PC-3 (cell line): ENCODE measurements at places on chromosomes 16 and 17. TPM values are rescaled to one million over a fixed set of nuclear protein-coding genes. Genes with fewer than 3 reads are reported as not detected.
A peak's percentile ranks its signal among the peaks of the same experiment; 100 is the strongest.

- no peaks in the 10 kb centered on the region for H3K27me3 ChIP-seq
- DNase-seq: no peak
- H3K4me1 ChIP-seq: peaks cover 46% of the 10 kb centered on the region
- no peak within 1 kb of the TSS for H3K27ac ChIP-seq
Observed at GRCh38 chr16:8882041-8882617, at the start of gene LITAFD. Gene LITAFD, plus strand, starts transcription at chr16:8882351. Its CDS starts 2,005 bp downstream, at chr16:8884356.

DNA sequence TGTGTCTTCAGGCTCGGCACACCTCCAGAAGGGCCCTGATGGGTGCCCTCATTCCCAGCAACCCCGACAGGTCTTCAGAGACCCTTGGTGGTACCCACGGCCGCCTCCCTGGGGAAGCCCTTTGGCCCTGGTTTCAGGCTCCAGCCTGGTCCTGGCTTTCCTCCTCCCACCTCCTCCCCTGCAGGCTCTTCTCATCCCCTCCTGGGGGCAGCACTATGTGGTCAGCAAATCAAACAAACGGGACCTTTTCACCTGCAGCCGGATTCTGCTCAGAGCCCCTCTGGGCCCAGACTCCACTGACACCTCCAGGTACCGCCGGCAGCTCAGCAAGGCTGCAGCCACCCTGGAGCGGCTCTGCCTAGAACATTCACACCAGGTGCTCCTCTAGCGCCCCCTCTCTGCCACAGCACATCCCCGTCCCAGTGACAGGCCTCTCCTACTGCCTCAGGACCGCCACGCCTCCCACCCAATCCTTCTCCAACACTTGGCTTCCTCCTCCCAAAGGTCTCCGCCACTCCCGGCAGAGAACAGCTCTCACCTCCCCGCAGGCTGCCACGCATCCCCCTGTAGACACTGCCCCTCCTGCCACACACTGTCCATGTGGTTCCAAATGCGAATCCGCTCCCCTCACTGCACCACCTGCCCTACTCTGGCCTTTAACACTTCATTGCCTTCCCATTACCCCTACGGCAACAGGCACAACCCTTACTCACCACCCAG, 12.0 kb downstream of the CORO7 start:
- H3K27ac ChIP-seq: no peak overlapping the region
- peak; percentile 37 for DNase-seq
- H3K4me3 ChIP-seq: no peak overlapping the region
- H3K36me3 ChIP-seq: no peaks in the 10 kb centered on the region

- H3K36me3 ChIP-seq: peaks cover under 1% of the 10 kb centered on the region; the same call in 1 of the 2 replicates
- no peaks in the 10 kb centered on the region for H3K4me1 ChIP-seq
- DNase-seq: no peak
- no peaks in the 10 kb centered on the region for H3K27me3 ChIP-seq
- H3K27ac ChIP-seq: no peak overlapping the region
- H3K4me3 ChIP-seq: no peak overlapping the region
Observed at GRCh38 chr17:19306160-19307111, 56.1 kb downstream of the B9D1 start.

DNA sequence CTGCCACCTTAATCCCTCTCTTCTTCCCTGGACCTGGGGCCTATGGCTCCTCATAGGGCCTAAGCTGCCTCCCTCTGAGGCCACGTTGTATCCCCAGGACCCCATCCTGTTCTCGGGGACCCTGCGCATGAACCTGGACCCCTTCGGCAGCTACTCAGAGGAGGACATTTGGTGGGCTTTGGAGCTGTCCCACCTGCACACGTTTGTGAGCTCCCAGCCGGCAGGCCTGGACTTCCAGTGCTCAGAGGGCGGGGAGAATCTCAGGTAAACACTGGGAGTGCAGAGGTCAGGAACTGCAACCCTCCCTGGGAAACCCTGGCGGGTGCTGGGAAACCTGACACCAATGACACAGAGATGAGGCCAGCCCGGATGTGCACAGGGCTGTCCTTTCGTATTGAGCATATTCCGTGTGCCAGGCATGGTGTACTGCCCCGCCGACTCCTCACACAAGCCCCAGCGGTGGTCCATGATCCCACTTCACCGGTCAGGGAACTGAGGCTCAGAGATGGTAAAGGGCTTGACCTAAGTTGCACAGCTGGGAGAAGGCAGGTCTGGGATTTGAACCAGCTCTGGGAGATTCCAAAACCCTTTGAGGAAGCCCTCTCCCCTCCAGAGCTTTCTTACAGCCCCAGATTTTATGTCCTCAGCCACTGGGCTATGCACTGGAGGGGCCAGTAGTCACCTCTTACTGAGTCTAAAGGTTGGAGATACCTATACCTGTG, 22.9 kb downstream of the ANKRD40 start:
- H3K27ac ChIP-seq: peak overlapping the region; percentile 4; the same call in 1 of the 2 replicates
- H3K4me3 ChIP-seq: no peak overlapping the region
- H3K27me3 ChIP-seq: no peaks in the 10 kb centered on the region
- DNase-seq: peak; percentile 74

DNA sequence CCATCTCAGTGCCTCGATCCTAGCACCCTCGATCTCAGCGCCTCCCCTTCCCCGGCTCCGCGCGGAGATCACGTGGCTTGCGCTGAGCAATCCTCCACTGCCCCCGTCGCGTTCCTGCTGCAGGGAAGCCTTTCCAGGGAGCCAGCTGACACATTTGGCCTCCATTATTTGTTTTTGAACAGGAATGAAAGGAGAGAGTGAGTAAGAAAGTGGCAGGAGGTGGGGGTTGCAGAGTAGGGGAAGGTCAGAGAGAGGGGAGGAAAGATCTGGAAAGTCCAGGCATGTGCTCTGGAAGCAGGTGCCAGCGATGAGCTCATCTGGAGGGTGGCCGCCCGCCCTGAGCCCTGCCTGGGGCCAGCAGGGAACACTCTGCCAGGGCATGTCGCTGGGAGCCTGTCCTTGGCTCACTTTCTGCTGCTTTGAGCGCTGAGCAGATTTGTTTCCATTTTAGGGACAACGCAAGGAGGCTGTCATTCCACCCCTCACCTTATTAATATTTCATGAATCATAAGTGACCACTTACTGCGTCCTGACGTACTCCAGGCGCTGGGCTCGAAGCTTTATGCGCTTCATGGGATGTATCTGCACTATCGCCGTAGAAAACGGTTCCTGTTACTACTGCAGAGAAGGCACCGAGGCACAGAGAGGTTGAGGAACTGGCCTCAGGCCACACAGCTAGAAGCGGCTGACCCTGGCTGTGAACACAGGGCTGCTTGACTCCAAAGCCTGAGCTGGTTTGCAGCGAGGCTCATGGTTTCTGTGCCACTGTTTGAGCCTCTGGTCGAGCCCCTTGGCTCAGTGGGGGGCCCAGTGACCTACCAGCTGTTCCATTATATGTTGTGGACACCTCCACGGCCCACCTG, 283.1 kb downstream of the SEC14L1 start:
- peak overlapping the region; percentile 80 for H3K27ac ChIP-seq
- peaks cover 3% of the 10 kb centered on the region; the same call in 1 of the 2 replicates for H3K36me3 ChIP-seq
- peak; percentile 75 for DNase-seq
- H3K4me3 ChIP-seq: no peak overlapping the region
- H3K4me1 ChIP-seq: peaks cover 87% of the 10 kb centered on the region

GRCh38 chr17:16953347-16953746, 18.6 kb downstream of the TNFRSF13B start:
- H3K27me3 ChIP-seq: no peaks in the 10 kb centered on the region
- H3K36me3 ChIP-seq: no peaks in the 10 kb centered on the region
- no peak overlapping the region for H3K27ac ChIP-seq
- no peaks in the 10 kb centered on the region for H3K4me1 ChIP-seq
- no peak overlapping the region for H3K4me3 ChIP-seq

GRCh38 chr17:28125526-28126378, 83.3 kb downstream of the NLK start:
- no peak for DNase-seq
- H3K36me3 ChIP-seq: no peaks in the 10 kb centered on the region
- no peaks in the 10 kb centered on the region for H3K4me1 ChIP-seq
- H3K27me3 ChIP-seq: no peaks in the 10 kb centered on the region

The KRTAP4-9 gene
- not detected in 2 replicates for total RNA-seq

The TAX1BP3 gene
- 87.7 and 100 TPM in 2 replicates for total RNA-seq

The SRCIN1 gene
- total RNA-seq: 1.8 and 2.6 TPM in 2 replicates

The VASN gene
- total RNA-seq: 12.2 and 13.6 TPM in 2 replicates

The TIMP2 gene
- total RNA-seq: 60.1 and 62.5 TPM in 2 replicates
